Activated CD8-positive, alpha-beta memory T cell treated with anti-CD3 and anti-CD28 coated beads, Interleukin-2, amount 10 ng/mL, durations not matched to agents 7 days and 5 days (primary cell): ENCODE measurements at places on chromosomes 1 and 21. TPM values are rescaled to one million over a fixed set of nuclear protein-coding genes. Genes with fewer than 3 reads are reported as not detected.
A peak's percentile ranks its signal among the peaks of the same experiment; 100 is the strongest.

DNA sequence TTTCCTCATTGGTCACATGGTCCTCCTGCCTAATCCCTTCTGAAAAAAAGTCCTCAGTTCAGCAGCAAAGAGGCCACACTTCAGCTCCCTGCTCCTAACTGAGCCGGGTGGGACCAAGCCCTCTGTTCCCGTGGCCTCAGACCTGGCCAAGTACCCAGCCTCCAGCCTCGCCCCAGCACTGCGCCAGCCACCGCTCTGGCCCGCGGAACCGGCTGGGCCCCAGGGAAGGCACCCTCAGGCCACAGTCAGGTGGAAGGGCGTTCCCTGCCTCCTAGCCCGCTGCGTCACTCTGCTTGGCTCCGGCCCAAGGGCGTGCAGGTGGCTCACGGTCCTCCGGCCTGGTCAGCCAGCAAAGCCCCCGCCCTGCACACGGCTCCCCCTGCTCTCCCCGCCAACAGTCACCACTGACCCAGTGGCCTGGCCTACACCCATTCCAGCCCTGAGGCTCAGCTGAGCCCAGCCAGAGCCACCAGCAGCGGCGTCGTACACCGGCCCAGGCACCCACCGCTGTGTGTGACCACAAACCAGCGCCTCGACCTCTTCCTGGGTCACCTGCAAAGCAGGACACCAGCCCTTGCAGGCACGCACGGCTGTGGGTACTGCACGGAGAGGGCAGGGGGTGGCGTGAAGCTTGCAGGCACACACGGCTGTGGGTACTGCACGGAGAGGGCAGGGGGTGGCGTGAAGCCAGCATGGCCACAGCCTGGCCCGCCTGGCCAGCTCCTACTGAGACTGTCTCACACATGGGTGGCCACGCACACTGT lies 19.4 kb downstream of the NADK start:
- DNase-seq, result no peak

FOXO6 gene
- total RNA-seq, result not detected

- no peak for DNase-seq
Observed at GRCh38 chr1:113185463-113186104, 112.6 kb downstream of the LRIG2 start.

DNA sequence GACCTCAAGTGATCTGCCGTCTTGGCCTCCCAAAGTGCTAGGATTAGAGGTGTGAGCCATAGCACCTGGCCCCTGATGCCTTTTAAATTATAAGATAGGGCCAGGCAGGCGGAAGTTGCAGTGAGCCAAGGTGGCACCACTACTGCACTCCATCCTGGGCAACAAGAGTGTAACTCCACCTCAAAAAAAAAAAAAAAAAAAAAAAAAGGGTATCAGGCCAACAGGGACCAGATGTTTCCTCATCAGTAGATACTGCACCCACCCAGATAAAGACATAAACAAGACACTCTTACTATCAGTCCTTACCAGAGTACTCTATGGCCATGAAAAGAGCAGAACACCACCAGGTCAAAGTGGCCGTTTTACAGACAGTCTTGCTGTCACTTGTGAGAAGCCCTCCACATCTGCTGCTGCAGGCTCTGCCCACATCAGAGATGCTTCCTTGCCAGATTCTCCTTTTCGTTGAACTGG lies 3.3 kb downstream of the C21orf58 start:
- no peak for DNase-seq

GRCh38 chr1:112628516-112628915 lies 8.9 kb downstream of the CAPZA1 start:
- no peak for DNase-seq

GRCh38 chr1:205226868-205227583 lies 720 bp upstream of the TMCC2 start:
- no peak for DNase-seq

HTR1D gene
- not detected for total RNA-seq

FYB2 gene
- not detected for total RNA-seq

DNA sequence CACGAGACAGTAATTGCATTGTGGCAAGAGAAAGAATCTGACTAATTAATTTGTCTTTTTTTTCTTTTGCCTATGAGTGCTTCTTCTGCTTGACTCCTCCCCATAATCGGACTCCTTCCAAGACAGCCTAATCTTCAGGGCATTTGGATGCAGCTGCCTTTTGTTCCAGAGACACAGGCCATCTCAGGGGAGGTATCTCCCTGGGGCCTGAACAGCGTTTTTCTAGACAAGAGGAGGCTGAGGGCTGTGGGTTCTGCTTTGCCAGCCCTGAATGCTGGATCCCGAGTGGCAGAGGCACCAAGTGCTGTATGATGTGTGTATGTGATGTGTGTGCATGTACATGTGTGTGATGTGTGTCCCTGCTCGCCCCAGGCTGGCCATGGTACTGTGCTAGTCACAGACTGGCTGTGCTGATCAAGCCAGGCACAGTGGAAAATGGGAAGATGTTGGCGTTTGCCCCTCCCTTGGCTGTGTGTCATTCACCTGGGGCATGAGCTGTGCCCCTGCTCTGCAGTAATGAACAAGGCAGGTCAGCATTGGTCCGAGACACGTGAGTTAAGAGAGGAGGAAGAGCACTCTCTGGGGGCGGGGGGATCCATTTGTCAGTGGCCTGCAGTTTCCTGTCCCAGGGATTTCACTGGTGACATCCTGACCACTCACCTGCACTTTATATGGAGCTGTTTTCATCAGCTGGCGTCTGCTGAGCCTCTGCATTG lies 77.2 kb downstream of the ADARB1 start:
- DNase-seq, result peak; percentile 41

KRTAP7-1 gene
- total RNA-seq, result not detected

LRRN2 gene
- total RNA-seq, result not detected

GRCh38 chr1:22216966-22217365 lies 74.1 kb upstream of the WNT4 start:
- no peak for DNase-seq

- no peak for DNase-seq
Observed at GRCh38 chr1:191099696-191100095, 622.0 kb upstream of the BRINP3 start.

KIAA1614 gene
- total RNA-seq, result 0.07 TPM
